ENCODE measurements at places on chromosomes 4 and X.

- no peak for DNase-seq
These were observed 27.4 kb downstream of the FAM13A start for GRCh38 chr4:89029591-89029990.

DNA sequence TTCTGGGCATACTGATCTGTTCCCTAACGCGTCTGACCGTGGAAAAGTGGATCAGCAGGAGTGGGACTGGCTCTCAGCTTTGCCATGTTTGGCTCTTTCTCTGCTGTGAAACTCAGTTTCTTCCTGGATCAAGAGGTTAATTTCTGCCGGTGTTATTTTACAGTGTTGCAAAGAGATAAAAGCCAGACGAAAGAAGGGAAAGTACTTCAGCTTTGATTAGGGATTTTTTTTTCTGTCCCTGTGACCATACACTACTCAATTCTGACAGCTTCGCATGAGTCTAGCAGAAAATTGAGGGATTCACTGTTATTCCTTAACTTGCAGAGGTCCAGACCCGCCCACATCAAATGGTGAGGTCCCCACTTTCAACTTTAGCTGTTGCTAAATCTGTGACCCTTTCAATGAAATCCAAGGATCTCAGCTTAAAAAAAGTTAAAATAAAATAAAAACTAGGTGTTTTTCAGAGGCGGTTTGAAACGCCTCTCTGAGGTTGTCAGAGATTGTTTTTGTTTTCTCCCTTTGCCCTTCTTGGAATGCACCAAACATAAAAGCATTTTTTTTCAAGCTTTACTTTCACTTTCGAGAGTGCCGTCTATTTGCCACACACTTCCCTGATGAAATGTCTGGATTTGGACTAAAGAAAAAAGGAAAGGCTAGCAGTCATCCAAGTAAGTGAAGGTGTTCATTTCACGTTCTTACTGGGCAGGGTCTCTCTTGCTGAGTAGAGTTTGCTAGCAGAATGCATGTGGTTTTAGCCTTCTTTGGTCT, at the start of gene TLR3:
Gene TLR3, plus strand, starts transcription at position 576 of the 768 bp plus-strand sequence. CDS start 7,464 bp downstream, outside the sequence.
- DNase-seq = no peak

GRCh38 chrX:65528705-65529340, 5.8 kb downstream of the LAS1L start:
- DNase-seq = peak; percentile 68

- no peak for DNase-seq
These were observed 433.3 kb downstream of the ADAM29 start for GRCh38 chr4:175351473-175351872.

DNA sequence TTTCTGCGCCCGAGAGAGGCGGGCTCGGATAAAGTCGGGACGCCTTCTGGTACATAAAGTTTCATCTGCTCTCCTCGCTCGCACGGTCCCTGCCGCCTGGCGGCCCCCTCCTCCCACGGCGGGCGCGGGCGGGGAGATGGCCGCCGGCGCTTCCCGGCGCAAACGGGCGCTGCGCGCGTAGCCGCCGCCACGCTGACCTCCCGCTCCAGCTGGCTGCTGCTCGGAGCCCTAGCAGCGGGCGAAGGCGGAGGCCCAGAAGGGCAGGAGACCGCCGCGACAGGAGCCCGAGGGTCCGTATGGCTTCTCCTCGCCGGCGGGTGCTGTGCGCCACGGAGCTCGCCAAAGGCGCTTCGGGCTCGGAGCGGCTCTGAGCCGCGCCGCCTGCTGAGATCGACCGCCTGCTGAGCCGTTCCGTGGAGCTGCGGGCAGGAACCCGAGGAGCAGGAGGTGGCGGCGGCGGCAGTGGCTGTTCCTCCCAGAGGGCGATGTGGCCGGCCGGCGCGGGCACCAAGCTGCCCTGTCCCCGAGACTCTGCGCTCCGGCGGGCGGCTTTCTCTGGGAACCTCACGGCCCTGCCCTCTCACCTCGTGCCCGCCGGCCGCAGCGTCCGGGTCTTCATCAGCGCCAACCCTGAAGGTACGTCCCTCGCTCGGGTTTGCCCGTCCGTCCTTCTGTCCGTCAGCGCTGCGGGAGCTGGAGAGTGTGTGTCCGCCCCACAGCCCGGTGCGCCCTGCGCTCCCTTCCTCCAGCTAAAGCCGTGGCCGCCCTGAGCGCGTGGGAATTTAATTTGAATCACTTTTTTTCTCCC, at the start of gene NWD2:
Gene NWD2, plus strand, starts transcription at position 161 of the 808 bp plus-strand sequence. Its CDS starts 325 bp downstream, at position 486.
- DNase-seq = no peak

- no peak for DNase-seq
These were observed 791 bp downstream of the GUCY1B1 start for GRCh38 chr4:155759372-155760252.

DNA sequence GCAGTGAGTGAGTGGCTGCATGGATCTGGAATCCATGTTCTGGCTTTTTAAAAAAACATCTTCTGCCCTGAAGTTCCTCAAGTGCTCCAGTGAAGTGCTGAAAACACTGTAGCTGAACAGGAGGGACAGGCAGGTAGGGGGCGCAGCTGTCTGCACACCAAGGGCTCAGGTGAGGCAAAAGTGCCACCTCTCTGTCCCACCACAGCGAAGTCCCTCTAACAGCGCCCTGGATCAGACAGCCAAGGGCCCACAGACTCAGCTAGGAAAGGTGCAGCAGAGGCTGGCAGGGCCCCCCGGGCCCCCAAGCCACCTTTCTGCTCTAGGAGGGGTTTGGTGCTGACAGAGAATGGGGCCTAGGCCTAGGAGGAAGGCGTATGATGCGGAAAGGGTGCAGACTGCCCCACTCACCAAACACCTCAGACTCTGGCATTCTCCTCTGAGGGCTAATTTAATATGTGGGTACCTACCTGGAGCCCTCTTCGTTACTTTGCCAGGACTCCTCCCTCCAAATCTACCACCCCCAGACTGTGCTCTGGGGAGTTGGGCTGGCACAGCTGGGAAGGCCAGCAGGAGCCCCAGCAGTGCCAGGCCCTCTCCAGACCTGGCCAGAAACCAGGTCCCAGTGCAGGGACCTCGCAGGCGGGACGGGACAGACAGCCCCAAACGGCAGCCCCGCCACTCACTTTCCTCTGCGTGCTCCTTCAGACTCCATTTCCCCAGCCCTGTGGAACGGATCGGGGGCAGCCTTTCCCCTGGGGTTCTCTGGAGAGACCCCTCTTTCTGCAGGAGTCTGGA, 73.7 kb downstream of the ENPP6 start:
- no peak for DNase-seq

DNA sequence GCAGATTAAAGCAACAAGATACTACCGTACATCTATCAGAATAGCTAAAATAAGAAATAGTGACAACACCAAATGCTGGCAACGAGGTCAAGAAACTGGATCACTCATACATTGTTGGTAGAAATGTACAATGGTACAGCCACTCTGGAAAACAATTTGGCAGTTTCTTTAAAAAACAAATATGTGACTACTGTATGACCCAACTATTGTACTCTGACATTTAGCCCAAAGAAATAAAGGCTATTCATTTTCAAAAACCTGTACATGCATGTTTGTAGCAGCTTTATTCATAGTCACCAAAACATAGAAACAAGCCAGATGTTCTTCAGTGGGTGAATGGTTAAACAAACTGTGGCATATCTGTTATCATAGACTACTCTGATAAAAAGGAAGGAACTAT, 8.2 kb downstream of the CLCN3 start:
- no peak for DNase-seq

- no peak for DNase-seq
These were observed 153.5 kb downstream of the PCDH18 start for GRCh38 chr4:137378821-137379220.

DNA sequence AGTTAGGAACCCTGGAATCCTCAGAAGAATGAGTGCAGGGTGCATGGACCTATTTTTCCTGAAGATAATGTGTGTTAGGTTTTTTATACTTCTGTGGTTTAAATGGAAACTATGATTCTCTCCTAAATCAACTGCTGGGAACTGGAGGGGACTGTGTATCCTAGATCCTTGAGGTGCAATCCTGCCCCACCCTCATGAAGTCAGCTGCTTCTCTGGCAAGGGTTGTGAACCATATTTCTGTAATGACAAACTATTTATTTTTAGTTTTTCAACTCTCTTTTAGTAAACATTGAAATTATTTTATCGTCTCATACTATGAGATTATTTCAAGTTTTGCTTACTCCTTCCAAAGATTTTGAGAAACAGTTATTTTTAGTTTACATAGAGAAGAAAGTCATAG, 25.8 kb upstream of the VEGFC start:
- no peak for DNase-seq

GRCh38 chrX:132388371-132388770, 100.5 kb downstream of the MBNL3 start:
- no peak for DNase-seq

- DNase-seq = no peak
These were observed 75.6 kb upstream of the NOCT start for GRCh38 chr4:138939960-138940359.

GRCh38 chr4:86521373-86521969, 72.6 kb upstream of the PTPN13 start:
- no peak for DNase-seq

GRCh38 chr4:7872264-7872771, 67.3 kb downstream of the AFAP1 start:
- no peak for DNase-seq

- no peak for DNase-seq
These were observed 2008.5 kb upstream of the TENM3 start for GRCh38 chr4:180234730-180235129.

DNA sequence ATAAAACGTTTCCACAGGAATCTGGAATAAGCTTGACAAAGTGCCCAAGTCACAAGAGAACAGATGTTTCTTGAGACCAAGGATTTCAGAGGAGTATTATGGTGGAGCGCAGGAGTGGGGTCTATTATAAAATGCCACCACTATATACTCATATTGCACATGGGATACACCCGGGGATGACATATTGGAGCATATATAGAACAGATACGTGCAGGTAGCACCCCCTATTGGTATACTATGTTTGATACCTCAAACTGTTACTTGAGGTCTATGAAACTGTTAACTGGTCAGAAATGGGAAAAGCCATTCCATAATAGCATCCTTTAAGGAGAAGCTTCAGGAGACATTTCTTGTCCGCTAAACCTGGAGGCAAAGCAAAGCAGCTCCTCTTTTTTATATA, 86.0 kb downstream of the PCYT1B start:
- DNase-seq = no peak

DNA sequence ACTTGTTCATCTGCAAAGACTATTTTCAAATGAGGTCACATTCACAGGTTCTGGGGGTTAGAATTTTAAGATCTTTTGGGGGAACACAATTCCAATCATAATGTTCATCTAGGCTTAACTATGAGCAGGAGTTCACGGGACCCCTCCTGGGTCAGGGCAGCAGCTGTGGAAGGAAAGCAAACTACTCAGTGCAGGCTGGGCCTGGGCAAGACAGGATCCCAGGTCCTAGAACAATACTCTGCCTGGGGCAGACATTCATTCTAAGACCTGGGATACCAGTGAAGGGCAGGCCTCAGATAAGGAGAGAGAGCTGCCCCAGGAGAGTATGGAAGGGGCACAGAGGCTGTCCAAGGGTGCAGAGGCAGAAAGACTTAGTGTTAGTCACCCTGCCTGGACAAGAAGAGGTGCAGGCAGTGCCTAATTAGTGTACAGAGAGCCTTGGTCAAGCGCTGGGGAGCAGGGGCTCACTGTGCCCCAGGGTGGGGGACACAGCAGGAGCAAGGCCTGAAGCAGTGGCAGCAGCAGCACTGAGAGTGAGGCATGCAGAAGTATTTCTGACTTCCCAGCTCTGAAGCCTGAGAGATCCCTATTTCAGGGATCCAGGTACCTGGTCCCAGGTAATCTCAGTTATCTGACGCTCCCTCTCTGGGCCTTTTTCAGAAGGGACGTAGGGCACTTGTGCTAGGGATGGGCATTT, 123.0 kb upstream of the MAMLD1 start:
- DNase-seq = no peak

DNA sequence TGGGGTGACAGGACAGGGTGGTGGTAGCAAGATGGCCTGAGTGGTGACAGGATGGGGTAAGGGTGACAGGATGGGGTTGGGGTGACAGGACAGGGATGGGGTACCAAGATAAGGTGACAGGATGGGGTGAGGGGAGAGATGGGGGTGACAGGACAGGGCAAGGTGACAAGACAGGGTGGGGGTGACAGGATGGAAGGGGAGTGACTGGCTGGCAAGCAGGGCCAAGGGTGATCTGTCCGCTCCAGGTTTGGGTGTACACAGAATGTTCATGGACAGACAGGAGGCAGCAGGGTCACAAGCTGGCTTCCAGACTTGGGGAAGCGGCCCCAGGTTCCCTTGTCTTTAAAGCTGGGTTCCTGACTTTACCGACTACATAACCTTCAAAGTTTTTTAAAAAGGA, 23.3 kb downstream of the RNF212 start:
- DNase-seq = no peak

DNA sequence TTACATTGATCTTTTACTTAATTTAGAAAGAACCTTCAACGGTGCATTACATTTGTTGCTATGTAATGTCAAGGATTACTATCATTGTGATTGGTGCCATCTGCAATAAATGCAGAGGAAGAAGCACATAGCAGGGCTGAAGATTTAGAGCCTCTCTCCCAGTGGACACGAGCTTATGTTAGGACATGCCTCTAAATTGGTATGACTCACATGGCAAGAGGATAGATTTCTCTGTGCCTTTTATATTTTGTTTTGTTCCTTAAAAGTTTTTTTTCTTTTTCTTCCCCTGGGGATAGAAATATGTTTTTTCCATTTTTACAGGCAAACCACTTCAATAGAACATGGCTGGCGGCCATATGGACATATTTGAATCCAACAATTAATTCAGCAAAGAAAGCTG, 205.0 kb upstream of the HAND2 start:
- DNase-seq = no peak

DNA sequence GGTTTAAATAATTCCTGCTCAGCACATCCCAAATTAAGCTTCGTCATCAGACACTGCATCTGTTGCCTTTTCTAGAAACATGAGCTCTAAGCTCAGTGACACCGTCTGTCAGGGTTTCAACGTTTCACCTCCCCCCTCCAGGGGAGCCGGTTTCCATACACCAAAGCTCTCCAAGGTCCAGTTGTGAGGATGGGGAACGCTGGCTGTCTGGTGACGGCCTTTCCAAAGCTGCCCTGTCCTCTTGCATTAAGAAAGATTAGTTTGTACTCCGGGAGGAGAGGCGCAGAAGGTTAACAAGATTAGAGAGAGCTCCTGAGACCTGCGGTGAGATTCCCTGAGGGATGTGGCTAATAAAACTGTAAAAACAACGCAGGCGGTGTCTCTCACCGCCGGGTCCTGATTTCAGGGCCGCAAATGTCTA, 43.2 kb downstream of the ASMT start:
- DNase-seq = no peak

- DNase-seq = no peak
These were observed 4.6 kb upstream of the CHRNA9 start for GRCh38 chr4:40330536-40330935.

DNA sequence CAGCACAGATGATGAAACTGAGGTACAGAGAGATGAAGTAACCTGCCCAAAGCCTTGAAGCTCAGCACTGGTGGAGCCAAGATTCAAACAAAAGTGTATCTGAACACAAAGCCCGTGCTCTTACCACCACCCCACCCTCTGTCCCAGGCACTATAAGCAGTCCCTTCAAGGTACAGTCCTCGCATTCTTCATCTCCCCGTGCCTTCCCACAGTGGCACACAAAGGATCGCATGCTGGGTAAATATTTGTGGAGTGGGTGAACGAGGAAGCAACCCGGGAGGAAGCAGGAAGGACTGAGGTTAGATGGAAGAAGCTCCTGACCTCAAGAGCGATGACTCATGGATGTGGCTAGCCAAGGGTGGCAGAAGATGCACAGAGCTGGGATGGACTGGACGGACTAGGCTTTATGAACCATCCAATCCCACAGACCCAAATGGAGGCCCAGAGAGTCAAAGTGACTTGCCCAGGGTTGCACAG, 18.4 kb downstream of the IQSEC2 start:
- no peak for DNase-seq

All from T-helper 9 cell (primary cell).